ENCODE measurements at places on chromosomes 7 and 10.

- no peak for DNase-seq
Observed at GRCh38 chr7:133822001-133822641, 305.0 kb upstream of the LRGUK start.

DNA sequence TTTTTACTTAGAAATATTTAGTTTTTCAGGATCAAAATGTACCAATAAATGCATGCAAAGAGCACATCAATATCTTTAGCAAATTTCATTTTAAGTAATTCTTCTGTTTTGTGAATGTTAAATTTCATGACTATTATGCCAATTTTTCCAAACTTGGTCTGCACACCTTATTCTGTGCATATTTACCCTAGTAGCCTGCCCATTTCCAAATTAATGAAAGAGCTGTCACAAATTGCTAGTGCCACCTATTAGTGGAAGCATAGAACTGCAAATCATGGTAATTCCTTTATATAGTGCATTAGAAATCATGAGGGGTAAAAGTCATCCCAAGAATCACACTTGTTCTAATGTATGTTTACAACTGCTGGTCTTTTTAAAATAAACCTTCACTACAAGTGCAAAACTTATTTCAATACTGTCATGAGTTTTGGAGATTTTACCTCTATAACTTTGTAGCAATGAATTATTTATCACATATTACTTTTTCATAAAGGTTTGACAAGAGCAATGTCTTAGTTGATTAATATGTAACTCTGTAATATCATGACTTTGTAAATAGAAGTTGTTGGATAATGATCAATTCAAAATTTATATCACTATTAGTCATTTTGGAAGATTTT lies 5.7 kb downstream of the SEMA3A start:
- DNase-seq = no peak

- peak; percentile 86 for DNase-seq
Observed at GRCh38 chr7:96709381-96710228, at the start of gene SEM1. Gene SEM1 (minus strand): TSS chr7:96709846. CDS start chr7:96709763, 83 bp downstream.

- no peak for DNase-seq
Observed at GRCh38 chr7:47654672-47655298, 72.9 kb upstream of the TNS3 start.

GRCh38 chr10:44009891-44010632 lies 361.4 kb upstream of the ZNF32 start:
- DNase-seq = no peak
